ENCODE measurements at places on chromosomes 6 and 20. TPM values are rescaled to one million over a fixed set of nuclear protein-coding genes. Genes with fewer than 3 reads are reported as not detected.
A peak's percentile ranks its signal among the peaks of the same experiment; 100 is the strongest.

DNA sequence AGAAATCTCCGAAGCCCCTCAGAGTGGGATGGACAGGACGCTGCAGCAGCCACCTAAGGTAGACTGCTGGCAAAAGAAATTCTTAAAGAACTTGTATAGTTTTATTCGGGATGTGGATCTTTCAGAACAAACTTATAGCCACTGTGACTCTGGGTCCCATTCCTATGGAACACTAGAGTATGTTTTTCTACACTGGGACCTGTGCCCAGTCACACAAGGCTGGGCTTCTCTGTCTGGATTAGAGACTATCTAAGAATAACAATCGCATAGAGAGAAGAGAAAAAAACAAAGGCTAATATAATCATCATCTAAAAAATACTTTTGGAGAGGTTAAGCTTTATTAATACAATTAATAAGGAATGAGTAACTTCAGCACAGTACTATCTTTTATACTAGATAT is 28.9 kb downstream of the RMND1 start:
- no peak for DNase-seq

Gene LY6G6F
- polyA plus RNA-seq: 0.76 TPM

Gene TUBB2B
- 8.6 TPM for polyA plus RNA-seq

Gene EYS
- 0.37 TPM for polyA plus RNA-seq

Gene SMLR1
- polyA plus RNA-seq: 0.21 TPM

- no peak for DNase-seq
Observed at GRCh38 chr6:151498327-151498726, 4.5 kb downstream of the CCDC170 start.

GRCh38 chr6:109342506-109342905 is 39.8 kb downstream of the CD164 start:
- DNase-seq: no peak

DNA sequence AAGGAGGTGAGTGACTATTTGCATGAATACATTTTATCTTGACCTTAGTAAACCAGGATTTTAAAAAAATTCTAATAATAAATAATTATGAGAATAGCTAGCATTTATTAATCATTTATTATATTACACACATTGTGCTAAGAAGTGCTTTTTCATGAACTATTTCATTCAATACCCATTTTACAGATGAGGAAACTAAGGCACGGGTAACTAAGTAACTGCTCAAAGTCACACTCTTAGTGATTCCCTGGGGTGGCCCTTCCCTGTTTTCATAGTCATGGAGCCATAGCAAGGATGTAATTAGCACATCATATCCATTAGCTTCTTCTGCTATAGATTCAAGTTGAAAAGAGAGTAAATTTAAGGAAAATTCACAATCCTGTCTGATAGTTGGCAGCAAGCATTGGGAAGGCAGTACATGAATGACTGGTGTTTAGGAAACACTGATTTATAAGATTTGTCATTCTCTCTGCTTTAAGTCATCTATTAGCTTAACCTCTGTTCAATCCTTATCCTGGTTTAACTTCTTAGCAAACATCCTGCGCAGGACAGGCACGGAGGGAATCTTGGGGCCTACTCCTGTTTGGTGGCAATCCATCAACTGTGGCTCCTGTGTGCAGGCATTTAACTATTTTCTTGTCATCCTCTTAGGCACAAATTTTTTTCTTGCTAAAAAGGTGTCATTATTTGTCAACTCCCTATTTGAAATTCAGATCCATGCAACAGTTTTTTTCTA is 68.3 kb downstream of the RIN2 start:
- DNase-seq: no peak

DNA sequence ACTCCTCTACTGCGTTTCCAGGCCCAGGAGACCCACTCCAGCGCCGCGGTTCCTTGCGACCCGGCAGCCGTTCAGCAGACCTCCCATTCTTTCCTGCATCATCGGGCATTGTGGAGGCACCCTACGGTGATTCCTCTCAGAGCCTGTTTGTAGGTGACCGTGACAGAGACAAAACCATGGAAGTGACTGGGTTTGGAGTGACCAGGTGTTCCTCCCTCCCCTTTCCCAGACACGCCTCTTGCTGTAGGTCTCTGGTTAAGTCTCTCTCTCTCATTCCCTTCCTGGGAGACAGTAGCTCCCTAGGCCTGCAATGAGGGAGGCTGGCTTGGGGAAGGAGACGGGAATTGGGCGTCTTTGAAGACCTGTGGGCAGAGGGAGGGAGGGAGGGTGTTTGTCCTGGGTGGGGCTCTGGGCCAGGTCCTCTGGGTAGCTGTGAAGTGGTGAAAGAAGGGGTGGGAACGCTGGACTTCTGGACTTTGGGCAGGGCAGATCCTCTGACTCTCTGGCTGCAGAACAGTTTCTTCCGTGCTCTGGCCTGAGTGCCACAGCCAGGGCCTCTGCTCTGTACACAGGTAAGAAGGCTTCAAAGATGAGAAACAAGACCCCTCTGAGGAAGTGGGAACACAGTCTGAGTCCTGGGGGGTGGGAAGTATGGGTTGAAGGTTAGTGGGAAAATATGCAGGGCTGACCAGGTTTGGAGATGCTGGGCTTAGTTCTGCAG is 763 bp downstream of the KLC4 start:
- DNase-seq: peak; percentile 17

- DNase-seq: no peak
Observed at GRCh38 chr6:6559994-6560570, 28.4 kb upstream of the LY86 start.

DNA sequence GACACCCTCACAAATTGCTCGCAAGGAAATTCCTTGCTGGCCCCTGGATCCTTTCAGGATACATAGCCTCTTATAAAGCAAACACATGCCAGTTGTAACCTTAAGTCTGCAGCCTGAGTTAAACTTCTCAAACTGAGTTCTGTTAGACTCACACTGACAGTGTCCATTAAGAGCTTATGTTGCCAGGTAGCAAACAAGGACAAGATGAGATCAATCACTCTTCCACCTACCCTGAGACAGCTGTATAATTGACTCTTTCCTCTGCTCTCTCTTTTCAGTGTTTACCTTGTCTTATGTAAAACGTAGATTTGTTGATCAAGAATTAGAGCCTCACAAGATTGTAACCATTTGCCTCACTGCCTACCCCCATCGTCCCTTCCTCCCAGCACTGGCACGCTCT is 359.8 kb downstream of the EPM2A start:
- DNase-seq: no peak

DNA sequence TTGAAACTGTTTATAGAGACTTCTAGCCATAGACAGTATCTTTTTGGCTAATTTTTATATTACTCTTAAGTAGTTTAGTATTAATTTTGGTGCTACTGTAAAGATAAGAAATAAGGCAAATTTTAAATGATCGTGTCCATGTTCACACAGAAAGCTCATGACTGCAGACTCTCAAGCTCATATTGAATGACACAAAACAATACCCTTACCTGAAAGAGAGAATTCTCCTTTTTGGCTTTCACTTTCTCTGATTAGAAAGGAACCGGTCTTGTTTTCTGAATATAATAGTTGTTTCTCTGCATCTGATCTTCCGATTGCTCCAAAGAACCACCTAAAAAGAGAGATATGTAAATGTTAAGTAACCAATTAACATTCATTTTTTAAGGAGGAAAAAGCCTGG is 57.0 kb downstream of the FRK start:
- DNase-seq: no peak

GRCh38 chr6:63553900-63554299 is 18.4 kb upstream of the LOC128125822 start:
- no peak for DNase-seq

GRCh38 chr6:137722749-137723272 is 144.2 kb upstream of the TNFAIP3 start:
- DNase-seq: no peak

DNA sequence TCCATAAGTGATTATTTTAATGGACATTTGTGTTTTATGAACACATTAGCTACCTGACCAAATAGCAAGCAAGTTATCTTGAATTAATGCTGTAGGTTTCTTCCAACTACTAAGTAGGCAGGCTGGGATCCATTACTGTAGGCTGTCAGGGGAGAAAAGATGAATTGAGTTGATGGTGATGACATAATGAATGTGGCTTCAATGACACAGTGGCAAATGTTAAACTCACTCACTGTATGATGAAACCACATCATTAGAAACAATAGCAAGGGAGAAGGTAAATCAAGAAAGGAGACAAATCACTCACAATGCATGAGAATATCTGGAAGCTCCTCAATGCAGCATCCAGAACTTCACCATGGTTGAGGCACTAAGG is 529.7 kb upstream of the CITED2 start:
- DNase-seq: no peak

DNA sequence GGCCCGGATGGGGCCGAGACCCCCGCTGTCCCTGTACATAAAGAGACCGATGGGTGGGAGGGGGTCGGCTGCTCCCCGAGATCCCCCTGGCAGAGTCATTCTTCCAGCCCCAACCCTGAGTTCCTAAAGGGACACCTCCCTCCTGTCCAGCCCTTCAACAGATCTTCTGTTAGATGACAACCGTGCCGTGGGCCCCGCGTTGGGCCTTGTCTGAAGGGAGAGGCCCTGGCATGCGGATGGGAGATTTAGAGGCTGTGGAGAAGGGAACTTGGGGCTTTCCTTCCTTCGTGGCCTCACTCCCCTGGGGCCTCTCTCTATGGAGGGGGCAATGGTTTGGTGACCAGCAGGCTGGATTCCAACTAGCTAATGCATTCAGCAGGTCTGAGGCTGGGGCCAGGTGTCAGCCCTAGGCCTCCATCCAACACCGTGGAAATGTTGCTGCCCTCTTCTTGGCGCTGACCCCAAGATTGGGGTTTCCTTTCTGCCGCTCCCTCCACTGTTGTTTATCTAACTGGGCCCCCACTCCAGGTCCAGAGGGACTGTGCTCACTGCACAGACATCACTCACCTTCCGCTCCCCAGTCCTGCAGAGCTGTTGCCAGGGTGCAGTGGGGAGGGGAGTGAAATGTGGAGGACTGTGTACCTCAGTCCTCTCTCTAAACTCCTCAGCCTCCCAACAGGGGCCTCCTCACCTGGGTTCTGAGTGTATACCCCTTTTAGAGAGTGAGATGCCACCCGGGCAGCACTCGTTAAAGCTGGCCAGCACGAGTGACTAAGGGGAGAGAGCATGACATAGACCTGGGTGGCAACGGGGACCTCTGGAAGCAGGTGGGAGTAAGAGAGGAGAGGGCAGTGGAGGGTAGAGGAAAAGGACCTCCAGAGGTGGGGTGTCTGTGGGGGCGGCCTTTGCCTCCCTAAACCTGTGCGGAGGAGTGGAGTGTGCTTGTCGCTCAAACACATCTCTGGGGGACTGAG is 6.7 kb downstream of the TMEM151B start:
- DNase-seq: no peak

Gene SLC17A9
- polyA plus RNA-seq: 3.8 TPM

DNA sequence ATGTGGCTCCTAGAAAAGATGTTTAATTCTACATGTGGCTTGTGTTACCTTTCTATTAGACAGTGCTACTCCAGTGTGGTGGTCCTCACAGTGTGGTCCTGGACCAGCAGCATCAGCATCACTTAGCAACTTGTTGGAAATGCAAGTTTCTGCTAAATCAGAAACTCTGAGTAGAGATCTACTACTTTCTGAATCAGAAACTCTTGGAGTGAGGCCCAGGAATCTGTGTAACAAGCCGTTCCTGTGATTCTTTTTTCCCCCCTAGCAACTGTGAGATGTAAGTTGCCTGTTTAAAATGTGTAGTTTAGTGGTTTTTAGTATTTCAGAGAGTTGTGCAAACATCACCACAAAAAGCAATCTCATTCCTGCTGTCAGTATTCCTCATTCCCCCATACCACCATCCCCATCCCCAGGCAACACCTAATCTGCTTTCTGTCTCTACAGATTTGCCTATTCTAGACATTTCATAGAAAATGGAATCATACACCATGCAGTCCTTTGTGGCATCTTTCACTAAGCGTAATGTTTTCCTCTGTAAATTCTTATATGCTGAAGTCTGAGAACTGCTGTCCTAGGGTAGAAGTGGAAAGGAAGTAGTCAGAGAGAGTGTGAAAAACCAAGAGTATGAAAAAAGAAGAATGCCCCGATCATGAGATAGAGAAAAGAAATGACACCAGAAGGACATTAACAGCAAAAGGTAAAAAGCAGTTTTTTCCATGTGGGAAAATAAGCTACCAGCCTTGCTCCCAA is 18.9 kb upstream of the BTBD9 start:
- no peak for DNase-seq

- DNase-seq: no peak
Observed at GRCh38 chr6:23870496-23870895, 255.5 kb upstream of the NRSN1 start.

Gene TRAPPC3L
- polyA plus RNA-seq: 0.99 TPM

Gene MDC1
- 53.6 TPM for polyA plus RNA-seq

Gene HLA-DPB1
- polyA plus RNA-seq: 28.5 TPM

DNA sequence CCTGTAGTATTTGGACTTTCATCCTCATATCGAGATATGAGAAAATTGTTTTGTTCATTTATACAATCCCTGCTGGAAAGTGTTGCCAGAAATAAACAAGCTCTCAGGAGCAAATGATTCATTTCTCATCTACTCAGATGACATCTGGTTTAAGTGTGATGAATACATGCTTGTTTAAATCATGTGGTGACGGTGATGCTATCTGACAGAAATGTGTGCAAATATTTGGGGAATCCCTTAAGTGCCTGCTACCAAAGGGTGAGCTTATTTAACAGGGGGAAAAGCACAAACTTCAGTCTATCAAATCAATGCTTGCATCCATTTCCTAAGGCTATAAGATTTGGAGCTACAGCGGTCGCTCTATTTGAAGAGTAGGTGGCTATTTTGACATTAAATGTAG is 368.3 kb upstream of the SASH1 start:
- DNase-seq: no peak

DNA sequence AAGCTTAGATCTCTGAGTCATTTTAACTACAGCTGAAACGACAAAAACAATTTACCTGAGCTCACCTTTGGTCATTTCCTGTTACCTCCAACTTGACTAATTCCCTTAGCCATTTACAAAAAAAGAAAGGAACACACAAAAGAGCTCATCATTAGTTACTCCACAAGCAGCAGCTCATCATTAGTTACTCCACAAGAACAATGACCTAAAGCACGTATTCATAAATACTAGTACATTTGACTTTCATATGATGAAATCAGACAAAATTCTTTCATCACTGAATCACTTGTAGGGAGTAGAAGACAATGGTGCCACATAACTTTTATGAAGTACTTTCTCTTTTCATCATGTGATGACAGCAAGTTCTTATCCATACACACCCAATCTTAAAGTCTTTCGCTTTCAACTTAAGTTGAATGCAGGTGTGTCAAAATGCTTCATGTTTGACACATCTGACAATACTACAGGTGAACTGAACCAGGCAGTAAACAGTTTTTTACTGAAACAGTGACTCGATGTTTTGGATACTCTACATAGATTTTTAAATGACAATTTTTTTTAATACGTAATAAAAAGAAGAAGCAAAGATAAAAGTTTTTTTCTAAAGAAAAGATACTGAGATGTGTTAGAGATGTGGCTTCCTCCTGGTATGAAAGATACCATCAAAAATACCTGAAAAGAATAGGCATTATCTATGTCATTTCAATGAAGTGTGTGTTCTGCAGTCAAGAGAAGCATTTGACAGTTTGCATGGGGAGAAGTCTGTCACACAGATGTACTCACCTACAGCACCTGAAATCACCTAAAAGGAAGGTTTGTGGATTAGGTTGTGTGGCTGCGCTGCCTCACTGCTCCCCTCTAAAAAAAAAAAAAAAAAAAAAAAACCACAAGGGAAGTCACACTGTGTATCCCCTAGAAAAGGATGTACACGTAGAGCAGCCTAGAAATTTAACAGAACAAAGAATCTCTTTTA is 109.1 kb downstream of the PRDM1 start:
- DNase-seq: no peak

Measured in left lung (tissue), 14 donors.